M059J (cell line): ENCODE measurements at places on chromosomes 4 and X. TPM values are rescaled to one million over a fixed set of nuclear protein-coding genes. Genes with fewer than 3 reads are reported as not detected.
A peak's percentile ranks its signal among the peaks of the same experiment; 100 is the strongest.

The SPARCL1 gene
- total RNA-seq: 0.07 and 0.37 TPM in 2 replicates

The NMU gene
- 5.2 and 9.6 TPM in 2 replicates for total RNA-seq

The CCKAR gene
- 26.1 and 35.7 TPM in 2 replicates for total RNA-seq

DNA sequence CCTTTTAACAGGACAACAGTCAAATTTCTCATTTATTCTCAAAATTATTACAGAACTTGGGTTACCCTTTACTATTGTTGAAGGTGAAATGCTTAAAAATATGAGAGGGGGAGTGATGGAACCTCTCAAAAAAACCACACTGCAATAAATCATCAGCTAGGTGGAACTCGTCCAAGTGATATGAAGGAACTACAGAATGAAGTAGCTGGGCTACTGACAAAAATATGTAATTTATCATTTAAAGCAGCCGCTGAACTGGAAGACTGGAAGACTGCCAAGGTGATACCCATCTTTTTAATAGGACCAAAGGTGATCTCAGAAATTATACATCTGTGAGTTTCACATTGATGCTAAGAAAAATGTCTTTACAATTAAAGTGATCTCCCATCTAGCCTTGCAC is 597.7 kb upstream of the TENM3 start:
- peak; percentile 10 for DNase-seq

GRCh38 chr4:153790962-153791551 is 2.2 kb upstream of the SFRP2 start:
- DNase-seq: peak; percentile 50

DNA sequence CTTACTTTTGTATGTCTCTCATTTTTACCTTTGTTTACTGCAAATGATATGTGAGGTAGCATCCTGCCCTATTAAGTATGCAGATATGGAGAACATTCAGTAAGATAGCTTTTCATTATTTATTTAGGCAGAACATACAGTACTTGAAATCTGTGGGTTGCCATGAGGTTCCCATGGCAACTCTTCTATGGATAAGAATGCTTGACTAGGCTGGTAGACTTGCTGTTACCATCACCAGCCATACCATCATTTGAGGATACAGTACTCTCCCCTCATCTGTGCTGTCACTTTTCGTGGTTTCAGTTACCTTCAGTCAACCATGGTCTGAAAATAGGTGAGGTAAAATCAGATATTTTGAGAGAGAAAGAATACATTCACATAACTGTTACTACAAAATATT is 56.7 kb downstream of the NAF1 start:
- no peak for DNase-seq

DNA sequence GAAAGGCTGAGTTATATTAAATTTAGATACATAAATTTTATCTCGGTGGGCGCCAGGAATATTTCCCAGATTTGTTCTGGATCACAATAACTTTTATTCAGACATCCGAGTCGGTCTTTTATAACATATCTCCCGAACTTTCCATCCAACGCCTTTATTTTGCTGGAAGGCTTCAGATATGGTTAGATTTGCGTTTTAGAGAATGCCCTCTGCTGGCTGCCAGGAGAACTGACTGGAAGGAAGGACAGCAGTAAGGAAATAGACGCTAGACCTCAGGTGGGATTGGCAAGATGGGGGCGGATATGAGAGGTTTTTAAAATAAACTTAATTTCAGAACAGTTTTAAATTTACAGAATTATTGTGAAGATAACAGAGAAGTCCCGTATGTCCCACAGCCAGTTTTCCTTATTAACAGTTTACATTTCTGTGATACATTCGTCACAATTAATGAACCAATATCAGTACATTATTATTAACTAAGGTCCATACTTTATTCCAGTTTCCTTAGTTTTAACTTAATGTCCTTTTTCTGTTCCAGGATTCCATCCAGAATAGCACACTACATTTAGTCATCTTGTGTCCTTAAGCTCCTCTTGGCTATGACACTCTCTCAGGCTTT is 4.6 kb upstream of the KANTR start:
- peak; percentile 53 for DNase-seq

- no peak for DNase-seq
These were observed 43.0 kb downstream of the AMELX start for GRCh38 chrX:11336201-11336600.

GRCh38 chrX:68937581-68937980 is 108.8 kb downstream of the EFNB1 start:
- DNase-seq: no peak

- peak; percentile 64 for DNase-seq
These were observed 897 bp upstream of the FBXL5 start for GRCh38 chr4:15656038-15656470.

- no peak for DNase-seq
These were observed 222.1 kb downstream of the LDB2 start for GRCh38 chr4:16676230-16676770.

DNA sequence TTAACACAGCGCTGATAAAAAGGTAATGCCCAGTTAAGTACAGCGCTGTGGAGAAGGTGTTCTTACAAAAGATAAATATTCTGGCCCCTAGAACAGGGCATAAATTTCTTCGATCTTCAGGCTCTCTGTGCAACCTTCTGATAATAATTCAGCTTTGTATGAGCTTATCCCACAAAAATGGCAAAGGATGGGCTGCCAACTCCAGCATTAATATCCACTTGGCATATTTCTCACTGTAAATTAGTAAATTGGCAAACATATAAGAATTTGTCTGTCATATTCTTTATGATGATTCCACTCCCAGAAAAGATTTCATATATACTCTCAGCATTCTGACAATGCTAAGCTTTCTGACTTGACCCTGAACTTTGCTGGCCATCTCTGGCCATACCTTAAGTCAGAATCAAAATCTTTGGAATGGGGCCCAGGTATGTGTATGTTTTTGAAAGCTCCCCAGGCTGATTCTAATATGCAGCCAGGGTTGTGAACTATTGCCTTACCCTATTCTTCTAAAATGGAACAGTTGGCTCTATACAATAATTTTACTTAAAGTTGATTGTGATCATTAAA is 134.8 kb downstream of the FRYL start:
- DNase-seq: no peak

DNA sequence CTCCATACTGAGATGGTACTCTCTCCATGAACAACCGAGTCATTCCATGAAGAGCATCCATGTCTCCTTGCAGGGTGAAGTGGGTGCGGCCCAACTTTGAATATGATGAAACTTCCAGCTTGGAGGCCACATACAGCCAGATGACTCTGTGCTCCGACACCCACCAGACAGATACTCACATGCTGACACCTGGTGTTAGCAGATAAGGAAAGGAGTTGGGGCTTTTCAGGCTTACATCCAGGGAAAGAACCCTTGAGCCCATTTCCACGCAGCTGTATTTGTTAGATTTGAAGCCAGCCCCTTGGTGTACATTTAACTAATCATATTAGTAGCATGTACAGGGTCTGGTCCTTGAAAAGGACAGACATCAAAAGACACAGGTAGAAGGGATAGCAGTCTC is 62.1 kb upstream of the PRRG3 start:
- no peak for DNase-seq

- no peak for DNase-seq
These were observed 34.2 kb downstream of the CEP135 start for GRCh38 chr4:55982976-55983375.

DNA sequence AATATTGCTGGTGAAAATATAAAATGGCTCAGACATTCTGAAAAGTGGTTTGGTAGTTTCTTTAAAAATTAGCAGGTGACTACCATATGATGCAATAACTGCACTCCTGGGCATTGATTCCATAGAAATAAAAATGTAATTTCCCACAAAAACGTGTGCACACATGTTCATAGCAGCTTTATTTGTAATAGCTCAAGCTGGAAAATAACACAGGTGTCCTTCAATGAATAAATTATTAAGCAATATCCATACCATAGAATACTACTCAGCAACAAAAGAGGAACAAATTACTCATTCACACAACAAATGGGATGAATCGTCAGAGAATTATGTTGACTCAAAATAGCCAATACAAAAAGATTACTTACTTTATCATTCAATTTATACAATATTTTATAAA is 893.7 kb upstream of the SLIT2 start:
- DNase-seq: no peak

DNA sequence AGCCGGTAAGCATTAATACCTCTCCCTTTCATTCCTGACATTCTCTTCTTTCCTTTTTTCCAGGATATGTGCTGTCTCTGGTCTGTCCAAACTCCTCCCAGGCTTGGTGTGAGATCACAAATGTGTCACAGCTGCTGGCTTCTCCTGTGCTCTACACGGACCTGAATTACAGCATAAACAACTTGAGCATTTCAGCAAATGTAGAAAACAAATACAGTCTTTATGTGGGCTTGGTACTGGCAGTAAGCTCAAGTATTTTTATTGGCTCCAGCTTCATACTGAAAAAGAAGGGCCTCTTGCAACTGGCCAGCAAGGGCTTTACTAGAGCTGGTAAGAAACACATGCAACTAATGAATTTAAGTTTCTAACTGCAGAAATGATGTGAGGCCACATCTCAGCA is 8.4 kb downstream of the NIPAL1 start:
- DNase-seq: peak; percentile 61

DNA sequence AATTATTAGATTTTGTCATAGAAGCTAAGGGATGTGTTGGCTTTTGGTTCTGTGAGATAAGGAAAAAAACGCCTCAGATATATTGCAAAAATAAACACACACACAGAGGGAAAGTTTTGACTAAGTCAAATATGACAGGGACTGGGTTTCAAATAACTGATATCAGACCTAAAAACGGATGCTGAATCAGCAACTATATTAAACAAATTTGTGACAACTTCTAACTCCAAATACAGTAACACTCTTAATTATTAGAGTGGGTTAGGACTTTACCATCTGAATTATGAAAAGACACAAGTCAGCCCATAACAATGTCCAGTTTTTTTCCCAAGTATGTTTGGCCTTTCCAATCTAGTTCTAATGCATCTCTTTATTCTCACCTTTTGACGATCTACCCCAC is 2693.1 kb downstream of the ARAP2 start:
- DNase-seq: no peak

DNA sequence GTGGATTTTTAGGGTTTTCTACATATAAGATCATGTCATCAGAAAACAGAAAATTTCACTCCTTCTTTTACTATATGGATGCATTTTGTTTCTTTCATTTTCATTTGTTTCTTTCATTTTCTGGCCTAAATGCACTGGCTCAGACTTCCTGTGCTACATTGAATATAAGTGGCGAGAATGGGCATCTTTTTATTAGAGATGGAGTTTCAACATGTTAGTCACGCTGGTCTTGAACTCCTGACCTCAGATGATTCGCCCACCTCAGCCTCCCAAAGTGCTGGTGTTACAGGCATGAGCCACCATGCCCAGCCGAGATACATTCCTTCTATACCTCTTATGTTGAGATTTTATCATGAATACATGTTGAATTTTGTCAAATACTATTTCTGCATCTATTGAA is 61.8 kb downstream of the BRWD3 start:
- peak; percentile 57 for DNase-seq

GRCh38 chr4:8547912-8548730 is 32.1 kb upstream of the GPR78 start:
- peak; percentile 70 for DNase-seq
